ENCODE measurements at places on chromosomes 3 and 15.

GRCh38 chr3:29291260-29291981 lies 10.6 kb downstream of the RBMS3 start:
- DNase-seq, result no peak

- no peak for DNase-seq
Observed at GRCh38 chr3:15096046-15096445, 2.9 kb downstream of the RBSN start.

GRCh38 chr3:120469882-120470301 lies 19.1 kb upstream of the FSTL1 start:
- DNase-seq, result no peak

GRCh38 chr15:101124731-101125451 lies 127.0 kb downstream of the CHSY1 start:
- no peak for DNase-seq

GRCh38 chr15:32677238-32677750 lies 35.8 kb downstream of the SCG5 start:
- DNase-seq, result no peak

DNA sequence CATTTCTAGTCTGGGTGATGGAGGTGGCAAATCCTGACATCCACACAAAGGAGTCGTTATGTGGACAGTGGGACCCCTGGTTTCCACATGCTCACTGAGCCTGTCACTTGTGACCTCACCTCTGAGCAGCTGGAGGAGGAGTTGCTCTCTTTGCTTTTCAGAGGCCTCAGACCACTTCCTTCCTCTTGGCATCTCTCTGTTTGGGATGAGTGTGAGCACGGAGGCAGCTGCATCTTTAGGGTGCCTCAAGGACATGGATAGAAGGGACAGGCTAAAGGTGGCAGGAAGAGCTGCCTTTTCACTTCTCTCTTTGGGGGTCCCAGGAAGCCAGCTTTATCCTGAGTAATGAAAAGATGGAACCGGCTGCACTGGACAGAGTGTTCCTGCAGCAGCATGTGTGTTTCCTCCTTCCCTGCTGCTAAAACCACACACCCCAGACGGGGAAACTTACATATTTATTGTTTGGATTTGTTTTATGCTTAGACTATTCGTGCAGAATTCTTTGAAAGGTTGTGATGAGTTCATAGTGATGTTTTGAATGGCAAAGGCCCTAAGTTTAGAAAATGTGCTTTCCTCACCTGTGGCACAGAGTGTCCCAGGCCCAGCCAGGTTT lies 31.8 kb downstream of the GPR171 start:
- no peak for DNase-seq

DNA sequence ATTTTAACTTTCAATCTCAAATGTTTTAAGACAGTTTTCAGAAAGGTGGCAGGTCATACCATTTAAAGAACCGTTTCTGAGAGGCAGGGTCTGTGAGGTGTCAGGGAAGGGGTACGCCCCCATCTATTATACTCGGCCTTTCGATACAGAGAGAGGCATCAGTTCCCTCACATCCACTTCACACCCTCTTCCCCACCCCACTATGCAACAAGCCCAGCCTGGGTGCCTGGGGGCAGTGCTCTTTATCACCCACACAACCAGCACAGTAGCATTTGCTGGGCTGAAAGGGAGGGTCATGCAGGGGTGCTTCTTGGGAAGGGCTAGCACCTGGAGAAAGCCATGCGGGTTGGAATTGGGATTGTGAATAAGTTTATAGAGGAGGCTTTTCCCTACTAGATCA lies 56.0 kb upstream of the KCNMB2 start:
- DNase-seq, result no peak

- peak; percentile 78 for DNase-seq
Observed at GRCh38 chr15:64247906-64248541, 85.2 kb upstream of the PPIB start.

- no peak for DNase-seq
Observed at GRCh38 chr3:197339841-197340520, 41.6 kb upstream of the DLG1 start.

DNA sequence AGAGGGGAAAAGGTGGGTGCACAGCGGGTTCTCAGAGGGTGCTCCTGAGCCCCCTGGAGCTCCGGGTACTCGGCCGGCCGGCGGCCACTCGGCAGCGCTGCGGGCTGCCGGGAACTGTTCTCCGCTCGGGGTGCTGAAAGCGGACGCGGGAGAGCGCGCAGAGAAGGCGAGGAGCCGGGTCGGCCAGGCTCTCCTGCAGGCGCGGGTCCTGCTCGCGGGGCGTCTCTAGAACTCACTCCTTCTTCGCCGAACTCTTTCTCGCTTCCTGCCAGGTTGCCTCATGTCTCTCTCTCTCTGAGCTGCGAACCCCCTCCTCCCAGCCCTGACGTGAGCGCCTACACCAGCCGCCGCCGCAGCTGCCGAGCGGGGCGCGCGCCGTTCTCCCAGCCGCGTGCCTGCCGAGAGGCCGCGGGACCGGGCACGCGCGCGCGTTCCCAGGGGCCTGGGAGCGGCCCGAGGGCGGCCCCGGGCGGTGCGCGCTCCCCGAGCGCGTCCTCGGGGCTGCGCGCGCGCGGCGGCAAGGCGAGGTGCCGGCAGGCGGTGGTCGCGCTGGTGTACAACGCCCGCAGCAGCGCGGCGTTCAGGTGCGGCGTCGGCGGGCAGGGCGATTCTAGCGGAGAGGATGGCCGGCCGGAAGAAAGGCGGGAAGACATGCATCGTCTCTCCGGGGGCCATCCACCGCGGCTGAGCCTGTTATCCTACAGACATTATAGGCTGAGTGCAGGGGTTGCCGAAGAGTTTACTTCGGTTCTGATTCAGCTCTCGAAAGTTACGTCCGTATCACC lies at the start of gene PEX5L:
Gene PEX5L, minus strand, starts transcription at position 267 of the 785 bp plus-strand sequence. CDS start 338 bp downstream, outside the sequence.
- DNase-seq, result peak; percentile 30
